Activated T-helper 1 cell treated with Interleukin-2 at 50 U/mL for 16 hours (primary cell): ENCODE measurements at places on chromosomes 12 and 14.

DNA sequence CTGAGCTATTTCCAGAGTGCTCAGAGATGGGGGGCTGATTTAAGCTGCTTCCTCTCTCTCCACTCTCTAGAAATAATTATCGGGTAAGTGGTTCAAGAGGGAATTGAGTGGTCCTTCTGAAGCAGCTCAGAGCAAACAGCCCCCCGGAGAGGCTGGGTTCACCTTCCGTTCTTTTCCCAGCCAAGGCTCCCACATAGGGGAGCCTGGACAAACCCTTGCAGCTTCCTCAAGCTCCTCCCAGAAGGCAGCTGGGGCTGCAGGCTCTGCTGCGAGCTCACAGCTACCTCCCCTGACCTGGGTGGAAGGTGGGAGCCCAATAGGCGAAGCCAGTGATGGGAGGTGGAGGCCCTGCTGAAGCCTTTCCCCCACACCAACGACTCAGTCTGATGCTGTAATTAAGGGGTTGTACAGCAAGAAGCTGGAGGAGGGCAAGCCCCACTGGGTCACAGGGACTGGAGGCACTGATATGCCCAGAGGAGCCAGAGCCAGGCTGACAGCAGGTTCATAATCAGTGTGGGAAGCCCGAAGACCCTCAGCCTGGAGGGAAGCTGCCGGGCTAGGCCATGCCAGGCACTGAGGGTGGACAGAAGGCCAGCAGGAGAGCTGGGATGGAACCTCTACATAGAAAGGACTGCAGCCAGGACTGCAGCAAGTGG lies 52.4 kb downstream of the ARL6IP4 start:
- DNase-seq = no peak

- no peak for DNase-seq
These were observed 24.8 kb downstream of the SLC25A29 start for GRCh38 chr14:100281286-100282082.

DNA sequence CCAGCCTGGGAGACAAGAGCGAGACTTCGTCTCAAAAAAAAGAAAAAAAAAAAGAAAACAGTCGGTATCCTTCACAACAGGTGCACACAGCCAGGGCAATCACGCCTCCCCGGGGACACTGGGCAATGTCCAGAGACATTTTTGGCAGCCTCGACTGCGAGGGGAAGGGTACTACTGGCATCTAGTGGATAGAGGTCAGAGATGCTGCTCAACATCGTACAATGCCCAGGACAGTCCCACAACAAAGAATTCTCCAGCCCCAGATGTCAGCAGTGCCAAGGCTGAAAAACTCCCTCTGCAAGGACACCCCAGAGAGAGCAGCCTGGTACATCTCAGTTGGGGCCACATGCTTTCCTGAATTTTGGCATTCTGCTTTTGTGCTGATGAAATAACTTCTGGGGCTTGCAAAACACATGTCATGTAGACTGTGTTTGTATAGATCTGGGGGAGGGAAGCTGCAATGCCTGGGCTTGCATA lies 21.5 kb downstream of the ALDH2 start:
- DNase-seq = no peak

DNA sequence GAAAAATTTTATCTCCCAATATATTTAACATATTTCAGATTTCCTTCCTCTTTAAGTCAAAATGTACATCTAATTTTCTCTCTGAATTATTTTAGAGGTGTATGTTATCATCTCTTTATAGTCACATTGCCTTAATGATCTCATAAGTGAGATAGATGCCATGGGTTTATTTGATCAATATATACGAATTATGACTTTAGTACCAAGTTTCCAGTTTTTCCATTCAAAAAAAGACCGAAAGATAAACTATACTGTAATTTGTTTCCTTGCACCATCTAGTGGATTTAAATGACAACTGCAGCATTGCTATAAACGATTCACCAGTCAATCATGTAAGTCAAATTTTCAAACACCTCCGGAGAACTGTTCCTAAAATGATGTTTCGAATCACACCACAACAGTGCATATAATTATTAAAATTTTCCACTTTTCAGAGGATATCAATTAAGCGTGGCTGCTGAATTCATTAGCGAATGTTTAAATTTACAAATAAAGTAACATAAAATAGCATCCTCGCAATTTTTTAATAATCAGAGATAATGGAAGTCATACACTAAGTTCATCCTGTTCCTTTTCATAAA lies 419 bp upstream of the ATXN7L3B start:
- DNase-seq = no peak

GRCh38 chr12:67220065-67220464 lies 49.1 kb upstream of the CAND1 start:
- no peak for DNase-seq

DNA sequence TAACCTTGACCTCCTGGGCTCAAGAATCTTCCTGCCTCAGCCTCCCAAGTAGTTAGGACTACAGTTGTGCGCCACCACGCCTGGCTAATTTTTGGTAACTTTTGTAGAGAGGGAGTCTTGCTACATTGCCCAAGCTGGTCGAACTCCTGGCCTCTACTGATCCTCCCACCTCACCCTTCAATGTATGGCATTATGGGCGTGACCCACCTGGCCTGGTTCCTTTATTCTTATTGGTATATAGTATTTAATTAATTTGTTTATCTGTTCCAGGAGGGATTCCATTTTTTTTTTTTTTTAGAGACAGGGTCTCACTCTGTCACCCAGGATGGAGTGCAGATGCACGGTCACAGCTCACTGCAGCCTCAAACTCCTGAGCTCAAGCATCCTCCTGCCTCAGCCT lies 40.9 kb upstream of the EAPP start:
- DNase-seq = no peak

GRCh38 chr14:96160076-96160912 lies 44.3 kb upstream of the BDKRB2 start:
- DNase-seq = no peak

DNA sequence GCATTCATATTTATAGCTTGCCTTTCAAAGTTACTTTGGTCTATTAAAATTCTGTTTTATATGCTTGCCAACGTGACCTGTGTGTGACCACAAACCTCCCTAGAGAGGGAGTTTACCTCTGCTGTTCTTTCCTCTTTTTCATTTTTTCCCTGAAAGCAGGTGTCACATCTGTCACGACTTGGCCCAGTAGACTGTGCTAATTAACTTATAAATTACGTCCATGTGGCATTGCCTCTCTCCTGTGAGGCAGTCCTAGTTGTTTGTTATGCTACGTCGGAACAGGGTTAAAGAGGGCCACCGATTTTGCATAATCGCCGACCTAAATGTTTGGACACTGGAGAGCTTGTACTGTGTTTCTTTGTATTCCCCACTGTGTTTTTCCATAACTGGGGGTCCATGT lies 343.9 kb upstream of the FLRT2 start:
- DNase-seq = no peak

- DNase-seq = no peak
These were observed 1.7 kb upstream of the HOXC9 start for GRCh38 chr12:53998110-53998899.

GRCh38 chr12:39062266-39062996 lies 157.0 kb upstream of the CPNE8 start:
- DNase-seq = no peak

GRCh38 chr14:94633121-94633520 lies 20.9 kb downstream of the SERPINA3 start:
- DNase-seq = no peak

GRCh38 chr14:79175671-79176070 lies 1005.5 kb downstream of the NRXN3 start:
- DNase-seq = no peak
